ENCODE measurements at places on chromosomes 7 and 10. TPM values are rescaled to one million over a fixed set of nuclear protein-coding genes. Genes with fewer than 3 reads are reported as not detected.
A peak's percentile ranks its signal among the peaks of the same experiment; 100 is the strongest.

- no peaks in the 10 kb centered on the region for H3K27me3 ChIP-seq
- no peaks in the 10 kb centered on the region for H3K36me3 ChIP-seq
- no peak overlapping the region for H3K27ac ChIP-seq
- DNase-seq, result no peak
Observed at GRCh38 chr10:43249962-43250614, 16.8 kb downstream of the RASGEF1A start.

ADRA2A gene
- polyA plus RNA-seq, result not detected

DNA sequence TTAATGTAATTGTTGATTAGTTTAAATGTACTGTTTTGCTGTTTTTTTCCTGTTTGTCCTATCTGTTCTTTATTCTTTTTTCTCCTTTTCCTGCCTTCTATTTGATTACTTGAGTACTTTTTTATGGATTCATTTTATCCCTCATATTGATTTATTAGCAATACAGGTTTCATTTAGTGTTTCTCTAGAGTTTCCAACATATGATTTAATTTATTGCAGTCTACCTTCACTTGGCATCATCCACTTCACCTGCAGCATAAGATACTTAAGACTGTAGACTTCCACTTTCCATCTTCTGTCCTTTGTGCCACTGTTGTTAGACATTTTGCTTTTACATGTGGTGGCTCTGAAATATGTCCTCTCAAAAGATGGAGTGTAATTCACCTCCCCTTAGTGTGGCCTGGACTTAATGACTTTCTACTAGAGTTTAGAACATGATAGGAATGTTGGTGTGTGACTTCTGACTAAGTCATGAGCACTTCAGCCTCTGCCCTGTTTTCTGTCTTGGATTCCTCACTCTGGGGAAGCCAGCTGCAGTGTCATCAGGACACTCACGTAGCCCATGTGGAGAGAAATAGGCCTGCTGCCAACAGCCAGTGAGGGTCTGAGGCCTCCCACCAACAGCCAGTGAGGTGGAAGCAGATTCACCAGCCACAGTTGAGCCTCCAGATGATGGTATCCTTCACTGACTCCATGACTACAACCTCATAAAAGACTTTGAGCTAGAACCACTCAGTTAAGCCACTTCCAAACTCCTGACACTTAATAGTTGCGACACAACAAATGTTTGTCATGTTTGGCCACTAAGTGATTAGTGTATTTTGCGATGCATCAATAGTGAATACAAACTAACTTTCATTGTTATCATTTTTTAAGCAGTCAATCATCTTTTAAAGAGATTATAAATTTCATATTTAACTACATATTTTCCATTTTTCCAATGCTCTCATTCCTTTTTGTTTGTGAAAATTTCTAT lies 643.5 kb upstream of the DPP6 start:
- H3K36me3 ChIP-seq, result no peaks in the 10 kb centered on the region
- DNase-seq, result no peak
- no peak overlapping the region for H3K27ac ChIP-seq
- H3K27me3 ChIP-seq, result no peaks in the 10 kb centered on the region
- no peak overlapping the region for H3K4me3 ChIP-seq

DNA sequence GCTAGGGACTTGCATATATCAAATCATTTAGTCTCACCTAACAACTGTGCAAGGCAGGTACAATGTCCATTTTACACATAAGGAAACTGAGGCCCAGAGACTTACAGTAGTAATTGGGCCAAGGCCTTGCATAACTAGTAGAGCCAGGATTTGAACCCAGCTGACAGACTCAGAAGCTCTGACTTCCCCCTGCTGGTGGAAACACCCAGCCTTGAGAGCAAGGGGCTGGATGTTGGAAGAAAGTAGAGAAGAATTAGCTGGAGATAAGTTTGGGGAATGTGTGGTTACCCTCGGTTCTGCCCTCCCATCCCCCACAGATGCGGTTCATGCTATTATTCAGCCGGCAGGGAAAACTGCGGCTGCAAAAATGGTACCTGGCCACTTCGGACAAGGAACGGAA lies 2.0 kb downstream of the AP1S1 start:
- no peaks in the 10 kb centered on the region for H3K27me3 ChIP-seq
- DNase-seq, result no peak
- peaks cover 15% of the 10 kb centered on the region for H3K4me1 ChIP-seq
- H3K27ac ChIP-seq, result no peak overlapping the region

GAD2 gene
- not detected for polyA plus RNA-seq

SLC26A3 gene
- not detected for polyA plus RNA-seq

CUEDC2 gene
- polyA plus RNA-seq, result 130 TPM

GRCh38 chr10:43502931-43503330 lies 66.0 kb downstream of the ZNF487 start:
- no peak overlapping the region for H3K27ac ChIP-seq
- H3K4me3 ChIP-seq, result no peak overlapping the region
- H3K27me3 ChIP-seq, result no peaks in the 10 kb centered on the region
- H3K4me1 ChIP-seq, result no peaks in the 10 kb centered on the region
- H3K36me3 ChIP-seq, result no peaks in the 10 kb centered on the region
- DNase-seq, result no peak

- H3K4me3 ChIP-seq, result no peak overlapping the region
- H3K36me3 ChIP-seq, result no peaks in the 10 kb centered on the region
- no peaks in the 10 kb centered on the region for H3K4me1 ChIP-seq
- no peak overlapping the region for H3K27ac ChIP-seq
- no peaks in the 10 kb centered on the region for H3K27me3 ChIP-seq
Observed at GRCh38 chr7:88689821-88690220, 69.7 kb upstream of the ZNF804B start.

DNA sequence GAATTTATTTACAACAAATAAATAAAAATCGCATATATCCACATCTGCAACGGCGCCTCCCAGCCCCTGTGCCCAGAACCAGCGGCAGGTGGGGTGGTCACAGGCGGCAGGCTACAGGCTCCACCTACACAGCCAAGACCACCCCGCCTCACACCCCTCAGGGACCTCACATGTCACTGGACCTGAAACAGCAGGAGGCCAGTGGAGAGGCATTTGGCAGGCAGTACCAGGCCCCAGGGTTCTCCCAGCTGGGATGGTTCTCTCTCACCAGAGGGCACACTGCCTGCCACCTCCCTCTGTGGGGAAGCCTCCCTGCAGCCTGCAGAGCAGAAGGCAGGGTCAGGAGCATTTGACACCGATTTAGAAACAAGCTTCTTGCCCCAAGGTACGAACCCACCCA lies 81.5 kb downstream of the MAD1L1 start:
- no peaks in the 10 kb centered on the region for H3K36me3 ChIP-seq
- no peaks in the 10 kb centered on the region for H3K27me3 ChIP-seq
- no peaks in the 10 kb centered on the region for H3K4me1 ChIP-seq
- H3K27ac ChIP-seq, result peak overlapping the region; percentile 58
- H3K4me3 ChIP-seq, result no peak overlapping the region

TAS2R5 gene
- 0.75 TPM for polyA plus RNA-seq

- no peak for DNase-seq
- H3K27ac ChIP-seq, result peak overlapping the region; percentile 65
- peaks cover 32% of the 10 kb centered on the region for H3K36me3 ChIP-seq
- H3K27me3 ChIP-seq, result no peaks in the 10 kb centered on the region
Observed at GRCh38 chr7:135678612-135679575, 16.6 kb downstream of the STMP1 start.
